ENCODE measurements at places on chromosomes 2 and 18. TPM values are rescaled to one million over a fixed set of nuclear protein-coding genes. Genes with fewer than 3 reads are reported as not detected.

DNA sequence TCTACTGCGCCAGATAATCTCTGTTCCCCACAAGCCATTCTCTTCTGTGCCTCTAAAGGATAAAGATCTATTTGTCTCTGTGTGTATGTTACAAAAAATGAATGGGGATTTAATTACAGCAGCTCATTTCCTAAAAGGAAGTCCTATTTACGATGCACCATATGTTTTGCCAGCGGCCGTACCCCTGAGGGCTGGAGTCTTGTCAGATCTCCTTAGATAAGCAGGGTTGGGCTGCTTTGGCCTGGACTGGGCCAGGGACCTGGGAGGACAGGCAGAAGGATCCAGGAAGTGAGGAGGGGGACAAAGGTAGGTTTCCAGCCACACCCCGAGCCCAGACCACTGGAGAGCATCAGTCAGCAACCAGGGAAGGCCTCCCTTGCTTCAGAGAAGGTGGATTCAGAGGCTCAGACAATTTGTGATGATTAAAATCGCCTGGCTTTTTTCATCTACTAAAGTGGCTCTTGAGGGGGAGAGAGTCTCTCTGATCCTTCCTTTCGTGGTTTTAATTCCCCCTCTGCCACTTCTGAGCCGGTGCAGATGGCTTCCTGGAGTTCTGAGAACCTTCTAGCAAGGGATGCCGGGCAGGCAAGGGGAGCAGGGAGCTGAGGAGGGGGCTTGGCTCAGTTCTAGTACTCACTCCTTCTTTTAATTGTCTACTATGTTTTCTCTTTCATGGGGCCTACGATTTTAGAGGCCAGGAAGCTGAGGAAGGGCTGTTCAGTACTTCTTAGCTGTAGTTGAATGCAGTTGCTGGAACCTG, 42.1 kb downstream of the MYCN start:
- H3K4me1 ChIP-seq: no peaks in the 10 kb centered on the region
- no peak overlapping the region for H3K27ac ChIP-seq
- no peak for DNase-seq
- H3K27me3 ChIP-seq: no peaks in the 10 kb centered on the region
- H3K4me3 ChIP-seq: no peak overlapping the region

GRCh38 chr2:234958311-234958710, 6.5 kb downstream of the SH3BP4 start:
- H3K27me3 ChIP-seq: no peaks in the 10 kb centered on the region
- H3K4me3 ChIP-seq: no peak overlapping the region
- H3K36me3 ChIP-seq: no peaks in the 10 kb centered on the region

- H3K36me3 ChIP-seq: no peaks in the 10 kb centered on the region
- H3K4me1 ChIP-seq: no peaks in the 10 kb centered on the region
- H3K4me3 ChIP-seq: no peak overlapping the region
- H3K27me3 ChIP-seq: no peaks in the 10 kb centered on the region
- no peak overlapping the region for H3K27ac ChIP-seq
These were observed 108.2 kb upstream of the CAPN13 start for GRCh38 chr2:30915486-30915885.

DNA sequence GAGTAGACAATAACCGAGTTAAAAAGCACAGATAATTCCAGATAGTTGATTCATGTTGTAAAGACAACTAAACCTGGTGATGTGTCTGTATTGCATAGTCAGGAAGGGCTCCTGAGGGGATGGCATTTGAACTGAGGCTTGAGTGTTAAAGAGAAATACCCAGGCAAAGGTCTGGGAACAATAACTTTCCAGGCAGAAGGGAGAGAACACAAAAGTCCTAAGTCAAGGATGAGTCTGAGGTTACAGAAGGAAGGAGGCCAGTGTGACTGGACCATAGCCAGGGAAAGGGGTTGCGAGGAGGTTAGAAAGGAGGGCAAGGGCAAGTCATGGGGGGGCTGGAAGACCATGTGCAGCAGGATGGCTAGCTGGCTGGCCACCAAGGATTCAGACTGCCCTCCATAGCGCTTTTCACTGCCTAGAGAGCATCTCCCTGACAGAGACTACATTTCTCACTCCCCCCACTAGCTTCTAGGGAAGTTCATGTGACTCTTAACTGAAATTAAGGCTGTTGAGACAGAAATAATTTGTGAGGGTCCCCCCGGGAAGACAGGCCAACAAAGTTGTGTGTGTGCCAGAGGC, 135.5 kb upstream of the CREB1 start:
- no peak overlapping the region for H3K4me3 ChIP-seq
- H3K27ac ChIP-seq: no peak overlapping the region
- no peak for DNase-seq
- H3K4me1 ChIP-seq: no peaks in the 10 kb centered on the region
- H3K36me3 ChIP-seq: no peaks in the 10 kb centered on the region

TDRD15 gene
- not detected for total RNA-seq

- no peak overlapping the region for H3K4me3 ChIP-seq
- no peaks in the 10 kb centered on the region for H3K4me1 ChIP-seq
- H3K27me3 ChIP-seq: no peaks in the 10 kb centered on the region
These were observed 50.2 kb downstream of the SKA1 start for GRCh38 chr18:50424877-50425690.

GRCh38 chr2:171274757-171275156, 114.1 kb upstream of the TLK1 start:
- H3K36me3 ChIP-seq: no peaks in the 10 kb centered on the region
- no peak overlapping the region for H3K4me3 ChIP-seq
- no peak overlapping the region for H3K27ac ChIP-seq
- no peaks in the 10 kb centered on the region for H3K27me3 ChIP-seq
- no peak for DNase-seq

AQP12B gene
- 9.6 TPM for total RNA-seq

SPATA3 gene
- not detected for total RNA-seq

DNA sequence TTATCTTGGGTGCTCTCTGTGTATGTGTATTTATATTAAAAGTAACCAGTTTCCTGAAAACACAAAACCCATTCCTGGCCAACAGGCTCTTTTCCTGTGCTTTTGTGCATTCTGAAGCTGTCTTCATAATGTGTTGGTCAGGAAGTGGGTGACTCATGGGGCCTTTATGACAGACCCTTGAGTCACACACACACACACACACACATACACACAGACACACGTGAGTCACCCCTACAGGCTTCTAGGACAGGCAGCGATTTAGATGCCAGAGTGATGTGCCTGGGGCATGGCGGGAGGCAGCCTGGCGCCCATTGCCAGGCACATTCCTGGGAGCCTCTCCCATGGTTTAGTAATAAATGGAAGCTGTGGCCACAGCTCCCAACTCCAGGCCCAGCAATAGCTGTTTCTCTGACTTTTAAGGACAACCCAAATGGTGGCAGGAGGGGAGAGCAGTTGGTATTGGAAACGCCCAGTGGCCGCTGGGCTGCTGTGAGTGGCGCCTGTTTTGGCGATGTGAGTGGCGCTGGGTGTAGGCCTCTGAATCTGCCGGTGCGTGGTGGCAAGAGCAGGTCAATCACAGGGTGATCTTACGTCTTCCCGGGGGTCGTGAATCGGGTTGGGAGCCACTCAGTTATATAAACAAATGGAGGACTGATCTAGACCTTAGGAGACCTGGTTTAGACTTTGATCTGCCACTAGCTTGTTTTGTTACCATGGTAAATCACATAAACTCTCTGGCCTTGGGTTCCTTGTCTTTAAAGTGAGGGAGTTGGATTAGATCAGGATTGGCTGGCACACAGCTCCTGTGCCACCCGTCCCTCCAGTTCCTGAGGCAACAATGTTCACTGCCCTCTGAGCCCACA, 150.7 kb upstream of the DLX2 start:
- peak; percentile 84 for DNase-seq
- H3K4me3 ChIP-seq: no peak overlapping the region
- no peaks in the 10 kb centered on the region for H3K27me3 ChIP-seq
- H3K27ac ChIP-seq: peak overlapping the region; percentile 22
- no peaks in the 10 kb centered on the region for H3K36me3 ChIP-seq
